ENCODE measurements at places on chromosomes 16 and 17. TPM values are rescaled to one million over a fixed set of nuclear protein-coding genes. Genes with fewer than 3 reads are reported as not detected.
A peak's percentile ranks its signal among the peaks of the same experiment; 100 is the strongest.

SULT1A2 gene
- 2.5 TPM for total RNA-seq

- peak; percentile 72 for DNase-seq
Observed at GRCh38 chr17:73192206-73192893, 505 bp upstream of the COG1 start.

DNA sequence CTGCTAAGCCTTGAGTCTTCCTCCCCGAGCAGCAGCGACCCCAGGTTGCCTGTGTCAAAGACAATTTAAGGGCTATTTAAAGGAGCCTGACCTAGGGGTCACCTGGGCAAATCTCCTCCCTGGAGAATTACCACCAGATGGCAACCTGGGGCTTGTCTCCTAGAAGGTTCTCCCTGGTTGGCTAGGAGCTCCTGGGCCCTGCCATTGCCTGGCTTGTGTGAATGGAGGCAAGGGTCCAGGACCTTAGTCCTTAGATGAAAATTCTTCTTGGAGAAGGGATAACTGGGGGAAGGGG lies 51.3 kb upstream of the TAC4 start:
- peak; percentile 50 for DNase-seq

DNA sequence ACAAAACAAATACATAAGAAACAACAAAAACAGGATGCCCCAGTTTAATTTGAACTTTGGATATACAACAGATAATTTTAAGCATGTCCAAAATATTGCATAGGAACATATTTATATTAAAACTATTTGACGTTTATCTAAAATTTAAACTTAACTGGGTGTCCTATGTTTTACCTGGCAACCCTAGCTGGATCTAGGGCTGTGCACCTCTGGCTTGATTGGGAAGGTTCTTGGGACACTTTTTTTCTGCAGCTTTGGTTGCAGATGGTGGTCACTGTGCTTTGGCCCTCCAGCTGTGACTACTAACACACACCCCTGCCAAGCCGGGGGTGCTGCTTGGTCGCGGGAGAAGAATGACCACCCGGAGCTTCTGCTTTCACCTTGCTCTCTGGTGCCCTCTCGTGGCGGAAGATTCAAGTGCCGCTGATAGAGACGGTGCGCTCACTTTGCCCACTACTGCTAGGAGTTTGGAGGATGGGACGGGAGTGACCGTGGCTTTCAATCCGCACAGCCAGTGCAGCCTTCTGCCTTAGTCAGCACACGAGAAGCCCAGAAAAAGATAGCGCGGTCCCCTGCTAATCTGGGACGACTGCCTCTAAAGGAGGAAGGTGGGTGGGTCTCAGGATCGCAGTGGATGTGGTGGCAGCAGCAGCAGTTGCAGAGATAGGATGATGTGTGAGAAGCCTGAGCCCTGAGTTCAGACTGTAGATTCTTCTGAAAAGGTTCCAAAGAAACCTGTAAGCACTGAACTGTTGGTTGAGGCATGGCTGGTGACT lies 6.7 kb downstream of the SPACA3 start:
- DNase-seq = peak; percentile 83

Data from Calu3 (cell line).